ENCODE measurements at places on chromosomes 6 and 20.
A peak's percentile ranks its signal among the peaks of the same experiment; 100 is the strongest.

DNA sequence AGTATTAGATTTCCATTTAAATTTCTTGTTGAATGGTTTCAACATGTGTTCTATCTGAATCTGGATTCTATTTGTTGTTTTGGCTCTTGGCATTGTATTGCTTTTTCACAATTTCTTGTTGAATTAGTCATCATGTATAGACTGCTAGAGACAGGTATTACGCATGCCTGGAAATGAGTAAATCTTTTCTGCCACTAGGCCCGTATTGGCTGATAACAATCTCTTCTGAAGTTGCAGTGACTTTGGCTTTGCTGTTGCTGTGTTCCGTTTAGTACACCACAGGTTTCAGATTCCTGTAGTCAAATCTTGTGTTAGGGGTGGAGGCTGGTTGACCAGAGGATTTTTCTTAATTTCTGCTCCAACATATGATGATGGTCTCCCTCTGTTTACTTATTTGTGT, 1339.4 kb downstream of the GRIK2 start:
- DNase-seq, result no peak

DNA sequence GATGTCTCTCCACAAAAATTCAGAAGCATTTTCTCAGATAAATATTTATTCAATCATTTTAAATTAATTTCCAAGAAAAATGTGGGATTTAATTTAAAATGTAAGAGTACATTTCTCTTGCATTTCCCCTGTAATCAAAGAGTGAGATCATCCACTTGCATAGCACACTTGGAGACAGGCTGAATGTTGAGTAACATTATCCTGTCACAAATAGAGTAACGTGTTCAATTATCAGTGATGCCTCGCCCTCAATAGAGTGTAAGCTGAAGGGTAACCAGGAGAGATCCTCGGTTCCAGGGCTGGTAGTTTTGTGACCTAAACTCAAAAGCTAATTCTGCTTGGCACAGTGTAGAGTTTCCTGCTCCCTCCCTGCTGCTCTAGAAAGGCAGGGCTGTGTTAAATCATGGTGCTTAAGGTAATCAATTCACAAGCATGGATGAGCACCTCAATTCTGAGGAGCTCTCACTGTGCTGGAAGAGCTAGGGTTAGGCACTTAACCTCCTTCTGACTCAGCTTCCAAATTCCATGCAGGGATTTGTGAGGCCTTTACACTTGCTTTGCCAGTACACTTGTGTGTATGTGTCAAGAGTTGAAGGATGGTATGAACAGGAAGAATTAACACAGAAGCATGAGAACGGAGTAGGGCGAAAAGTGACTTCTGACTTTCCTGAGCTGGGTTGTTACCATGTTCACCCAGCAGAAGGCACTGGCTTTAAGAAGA, 56.6 kb downstream of the MMUT start:
- no peak for DNase-seq

- DNase-seq, result no peak
These were observed 44.3 kb downstream of the CTCFL start for GRCh38 chr20:57480444-57481160.

- DNase-seq, result no peak
These were observed 83.3 kb upstream of the NHSL1 start for GRCh38 chr6:138582573-138582972.

DNA sequence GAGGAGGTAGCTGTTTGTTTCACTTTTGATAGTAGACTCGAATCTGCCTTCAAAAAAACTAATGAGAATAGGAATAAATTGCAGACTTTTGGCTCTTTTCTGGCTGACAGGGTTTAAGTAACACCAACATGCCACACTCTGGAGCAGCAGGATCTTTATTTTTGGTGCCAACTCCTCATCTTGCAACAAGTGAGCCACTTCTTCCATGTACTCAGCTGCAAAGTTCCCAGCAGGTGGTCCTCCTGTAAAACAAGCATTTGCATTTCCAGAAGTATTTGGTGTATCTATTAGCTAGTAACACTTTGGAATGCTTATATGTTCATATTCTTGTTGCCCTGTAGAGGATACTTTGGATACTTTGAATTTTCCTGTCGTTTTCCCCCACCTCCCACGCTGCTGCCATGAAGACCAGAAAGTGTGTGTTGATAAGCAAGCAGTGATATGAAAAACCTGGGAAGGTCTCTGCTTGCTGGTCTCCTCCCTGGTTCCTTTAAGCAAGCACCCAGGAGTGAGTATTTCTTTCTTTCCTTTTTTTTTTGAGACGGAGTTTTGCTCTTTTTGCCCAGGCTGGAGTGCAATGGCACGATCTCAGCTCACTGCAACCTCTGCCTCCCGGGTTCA, 1.0 kb downstream of the ARMH2 start:
- no peak for DNase-seq

- DNase-seq, result no peak
These were observed 84.9 kb upstream of the LRFN2 start for GRCh38 chr6:40672087-40672486.

- no peak for DNase-seq
These were observed 46.0 kb downstream of the DLL1 start for GRCh38 chr6:170244721-170245474.

DNA sequence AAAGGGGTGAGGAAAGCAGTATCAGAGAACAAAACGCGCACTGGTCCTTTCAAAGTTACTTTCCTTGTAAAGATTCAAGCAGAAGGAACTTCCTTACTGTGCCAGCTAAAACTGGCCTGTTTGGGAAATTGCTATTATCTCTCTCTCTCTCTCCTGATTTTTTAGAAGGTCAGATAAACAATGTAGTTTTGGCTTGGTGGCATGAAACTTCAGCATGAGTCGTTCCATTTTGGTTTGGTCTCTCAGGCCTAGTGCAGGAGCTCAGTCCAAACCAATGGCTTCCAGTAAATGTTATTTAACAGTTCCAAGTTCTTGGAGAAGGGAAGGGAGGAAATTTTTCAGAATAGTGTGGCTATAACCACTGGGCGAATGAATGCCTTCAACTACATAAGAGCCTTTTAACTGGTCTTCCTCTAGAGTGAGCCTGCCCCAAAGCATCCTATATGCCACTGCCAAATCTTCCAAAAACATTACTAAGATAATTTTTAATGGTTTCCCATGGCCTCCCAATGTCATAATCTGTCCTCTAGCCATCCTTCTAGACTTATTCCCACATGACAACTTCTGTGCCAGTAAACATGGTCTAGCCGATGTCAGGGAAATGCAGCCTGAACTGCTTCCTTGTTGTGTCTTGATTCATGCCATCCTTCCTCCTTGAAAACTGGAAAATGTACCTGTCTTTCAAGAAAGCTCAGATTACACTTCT, 9.1 kb upstream of the SNX9 start:
- peak; percentile 33 for DNase-seq

DNA sequence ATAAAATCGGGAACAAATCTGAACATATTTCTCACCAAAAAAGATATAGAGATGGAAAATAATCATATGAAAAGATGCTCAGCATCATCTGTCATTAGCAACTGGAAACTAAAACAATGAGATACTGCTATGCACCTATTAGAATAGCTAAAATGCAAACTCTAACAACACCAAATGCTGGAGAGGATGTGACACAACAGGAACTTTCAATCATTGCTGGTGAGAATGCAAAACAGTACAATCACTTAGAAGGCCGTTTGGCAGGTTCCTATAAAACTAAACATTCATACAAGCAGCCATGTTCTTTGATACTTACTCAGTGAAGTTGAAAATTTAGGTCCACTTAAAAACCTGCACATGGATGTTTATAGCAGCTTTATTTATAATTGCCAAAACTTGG, 67.0 kb downstream of the FAM50B start:
- DNase-seq, result no peak

DNA sequence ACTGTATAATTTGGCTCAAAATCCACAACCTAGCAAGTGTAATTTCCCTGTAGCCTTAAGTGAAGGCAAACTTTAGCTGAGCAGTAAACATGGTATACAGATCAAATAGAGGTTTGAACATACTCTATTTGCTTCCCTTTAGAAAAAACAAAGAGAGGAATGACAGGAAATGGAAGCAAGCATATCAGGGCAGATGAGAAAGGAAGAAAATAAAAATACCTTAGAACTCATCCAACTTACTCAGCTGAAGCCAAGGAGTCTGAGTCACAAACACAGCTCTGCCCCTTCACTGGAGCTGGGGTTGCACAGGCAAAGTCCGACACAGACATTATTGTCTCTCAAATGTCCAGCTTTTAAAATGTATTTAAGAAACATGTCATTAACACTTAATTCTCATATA, 379.9 kb upstream of the IRAK1BP1 start:
- DNase-seq, result no peak

DNA sequence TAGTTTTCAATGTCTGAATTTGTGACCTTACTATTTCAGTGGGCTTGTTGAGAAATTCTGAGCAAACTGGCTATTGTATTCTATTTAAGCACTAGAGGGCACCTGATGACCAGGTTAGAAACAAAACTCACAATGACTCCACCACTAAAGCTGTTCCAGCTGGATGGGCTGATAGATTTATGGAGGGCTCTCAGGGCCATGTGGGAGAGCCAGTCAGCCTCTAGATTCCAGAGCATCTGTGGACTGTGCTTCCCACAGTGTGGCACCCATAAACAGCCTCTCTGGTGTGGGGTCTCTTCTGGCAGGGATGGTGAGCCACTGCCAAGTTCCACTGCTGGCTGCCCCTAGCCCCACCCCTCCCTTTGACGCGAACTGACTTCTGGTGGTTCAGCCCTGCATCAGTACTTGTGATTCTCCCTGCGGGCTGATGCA, 29.2 kb downstream of the C6orf58 start:
- DNase-seq, result no peak

- DNase-seq, result no peak
These were observed 31.4 kb downstream of the GHRH start for GRCh38 chr20:37230200-37230599.

DNA sequence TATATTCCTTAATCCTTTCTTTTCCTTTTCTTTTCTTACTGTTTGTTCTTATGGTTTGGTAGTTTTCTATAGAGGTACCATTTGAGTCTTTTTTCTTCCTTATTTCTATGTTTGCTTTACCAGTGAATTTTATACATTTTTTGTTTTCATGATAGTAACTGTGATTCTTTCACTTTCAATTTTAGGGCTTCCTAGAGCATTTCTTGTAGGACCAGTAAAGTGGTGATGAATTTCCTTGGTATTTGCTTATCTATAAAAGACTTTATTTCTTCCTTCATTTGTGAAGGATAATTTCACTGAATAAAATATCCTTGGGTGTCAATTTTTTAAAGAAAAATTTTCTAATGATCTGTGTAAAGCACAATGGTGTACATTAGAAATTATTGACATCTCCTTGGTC, 637.4 kb downstream of the CD109 start:
- DNase-seq, result no peak

GRCh38 chr6:125393449-125393858, 91.7 kb upstream of the HDDC2 start:
- no peak for DNase-seq

- no peak for DNase-seq
These were observed 177.2 kb upstream of the TAB2 start for GRCh38 chr6:149140137-149140909.

GRCh38 chr6:73893696-73894095, 197.7 kb downstream of the CD109 start:
- DNase-seq, result no peak

DNA sequence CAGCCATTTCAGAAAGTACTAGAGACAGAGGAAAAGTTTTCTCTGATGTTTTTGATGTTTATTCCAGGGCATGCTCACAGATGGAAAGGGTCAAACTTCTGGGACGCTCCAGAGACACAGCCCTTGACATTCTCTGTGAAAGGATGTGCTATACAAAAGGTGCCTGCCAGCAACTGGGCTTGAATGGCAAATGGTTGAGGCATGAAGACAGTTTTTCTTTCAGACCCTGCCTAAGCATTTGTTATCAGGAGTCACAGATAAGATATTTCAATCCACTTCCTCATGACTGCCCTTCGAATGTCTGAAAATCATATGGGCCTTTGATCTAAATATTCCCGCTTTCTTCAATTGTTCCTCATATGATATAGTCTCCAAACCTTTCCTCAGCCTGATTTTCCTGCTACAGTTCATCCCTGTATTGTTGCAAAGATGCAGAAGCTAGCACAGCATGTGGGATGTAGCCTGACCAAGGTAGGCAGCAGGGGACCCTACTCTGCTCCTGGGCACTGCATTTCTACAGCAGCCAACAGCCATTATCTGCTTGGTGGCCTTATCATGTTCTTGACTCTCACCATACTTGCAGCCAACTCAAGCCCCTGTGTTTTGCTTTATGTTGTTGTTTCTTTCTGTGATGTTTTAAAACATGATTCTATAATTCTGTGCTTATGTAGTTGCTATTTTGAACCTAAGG, 14.6 kb upstream of the TXLNB start:
- DNase-seq, result no peak

DNA sequence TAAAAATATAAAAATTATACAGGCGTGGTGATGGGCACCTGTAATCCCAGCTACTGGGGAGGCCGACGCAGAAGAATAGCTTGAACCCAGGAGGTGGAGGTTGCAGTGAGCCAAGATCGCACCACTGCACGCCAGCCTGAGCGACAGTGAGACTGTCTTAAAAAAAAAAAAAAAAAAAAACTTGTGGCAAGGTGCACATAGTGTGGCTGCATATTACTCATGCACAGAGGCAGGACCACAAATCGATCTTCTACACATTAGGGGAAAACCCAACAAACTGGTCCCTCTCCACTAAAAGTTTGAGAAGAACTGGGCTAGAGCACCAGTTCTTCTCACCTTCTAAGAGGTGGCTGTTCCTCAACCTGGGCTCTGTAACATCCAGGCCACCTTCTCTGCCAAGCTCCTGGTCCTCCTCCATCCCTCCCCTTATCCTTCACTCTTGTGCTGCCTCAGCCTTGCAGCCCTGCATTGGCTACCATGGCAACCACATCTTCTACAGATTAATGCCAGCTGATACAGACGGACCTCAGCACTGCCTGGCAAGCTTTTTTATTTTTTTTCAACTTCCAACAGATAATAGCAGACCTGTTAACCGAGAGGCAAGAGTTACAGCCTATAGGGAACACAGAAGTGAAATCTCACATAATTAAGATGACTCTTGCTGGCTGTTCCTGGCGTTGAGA, 88.0 kb downstream of the ATP9A start:
- DNase-seq, result no peak

- peak; percentile 8 for DNase-seq
These were observed 294.1 kb downstream of the TFAP2B start for GRCh38 chr6:51112731-51113130.

GRCh38 chr6:131875647-131876046, 67.8 kb downstream of the ENPP1 start:
- DNase-seq, result no peak

- no peak for DNase-seq
These were observed 258.9 kb upstream of the TCF21 start for GRCh38 chr6:133629970-133630369.

All from fibroblast of skin of left biceps (primary cell).